ENCODE measurements at places on chromosomes 3 and 15.

- no peak for DNase-seq
Observed at GRCh38 chr3:66484106-66484844, 16.5 kb downstream of the LRIG1 start.

- no peak for DNase-seq
Observed at GRCh38 chr3:190077395-190078045, 43.2 kb downstream of the P3H2 start.

- peak; percentile 65 for DNase-seq
Observed at GRCh38 chr3:152466784-152467183, 198.1 kb downstream of the MBNL1 start.

GRCh38 chr15:55884223-55884622 lies 109.2 kb downstream of the NEDD4 start:
- no peak for DNase-seq

DNA sequence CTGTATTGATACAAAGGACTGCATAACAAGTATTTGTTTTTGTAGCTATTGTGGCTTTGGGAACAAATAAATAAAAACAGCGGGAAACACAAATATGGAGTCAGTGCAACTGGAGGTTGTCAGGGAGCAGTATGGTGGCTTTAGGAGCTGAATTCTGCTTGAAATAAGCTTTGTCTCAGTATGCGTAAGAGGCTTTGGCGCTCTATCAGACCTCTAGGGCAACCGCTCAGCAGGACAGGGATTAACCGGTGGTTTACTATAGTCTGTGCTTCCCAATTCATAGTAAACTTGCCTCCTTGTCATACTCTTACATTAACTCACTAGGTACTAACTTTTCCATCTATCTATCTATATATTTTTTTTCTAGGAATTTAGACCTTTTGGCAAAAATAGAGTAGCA lies 104.6 kb downstream of the ZIC1 start:
- DNase-seq: no peak

DNA sequence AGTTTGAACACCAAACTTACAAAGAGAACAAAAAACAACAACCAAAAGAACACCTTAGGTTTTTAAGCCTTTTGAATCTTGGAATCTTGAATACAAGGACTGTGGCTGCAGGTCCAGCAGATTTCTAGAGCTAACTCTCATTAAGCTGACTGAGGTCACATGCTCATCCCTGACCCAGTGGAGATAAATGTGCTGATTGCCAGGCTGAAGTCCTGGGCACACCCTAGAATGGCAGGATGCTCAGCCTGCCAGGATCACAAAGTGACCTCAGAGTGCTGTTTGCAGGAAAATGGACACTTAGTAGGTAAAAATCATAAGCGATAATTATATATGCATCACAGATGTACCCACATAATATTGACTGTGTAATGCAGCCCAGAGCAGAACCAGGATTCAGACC lies 245.3 kb upstream of the NR2E3 start:
- no peak for DNase-seq

- DNase-seq: no peak
Observed at GRCh38 chr15:33198541-33198940, 4.0 kb upstream of the FMN1 start.

DNA sequence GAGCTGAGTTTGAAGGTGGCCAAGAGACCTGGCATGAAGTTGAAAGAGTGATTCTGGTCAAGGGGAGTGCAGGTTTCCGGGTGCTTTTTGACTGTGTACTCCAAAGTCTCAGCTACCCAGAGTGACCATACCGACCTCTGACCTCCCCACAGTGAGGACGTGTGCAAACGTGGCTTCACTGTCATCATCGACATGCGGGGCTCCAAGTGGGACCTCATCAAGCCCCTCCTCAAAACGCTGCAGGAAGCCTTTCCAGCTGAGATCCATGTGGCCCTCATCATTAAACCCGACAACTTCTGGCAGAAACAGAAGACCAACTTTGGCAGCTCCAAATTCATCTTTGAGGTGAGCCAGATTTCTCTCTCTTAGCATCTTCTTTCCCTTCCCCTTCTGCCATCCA lies 272.4 kb upstream of the ROPN1 start:
- no peak for DNase-seq

DNA sequence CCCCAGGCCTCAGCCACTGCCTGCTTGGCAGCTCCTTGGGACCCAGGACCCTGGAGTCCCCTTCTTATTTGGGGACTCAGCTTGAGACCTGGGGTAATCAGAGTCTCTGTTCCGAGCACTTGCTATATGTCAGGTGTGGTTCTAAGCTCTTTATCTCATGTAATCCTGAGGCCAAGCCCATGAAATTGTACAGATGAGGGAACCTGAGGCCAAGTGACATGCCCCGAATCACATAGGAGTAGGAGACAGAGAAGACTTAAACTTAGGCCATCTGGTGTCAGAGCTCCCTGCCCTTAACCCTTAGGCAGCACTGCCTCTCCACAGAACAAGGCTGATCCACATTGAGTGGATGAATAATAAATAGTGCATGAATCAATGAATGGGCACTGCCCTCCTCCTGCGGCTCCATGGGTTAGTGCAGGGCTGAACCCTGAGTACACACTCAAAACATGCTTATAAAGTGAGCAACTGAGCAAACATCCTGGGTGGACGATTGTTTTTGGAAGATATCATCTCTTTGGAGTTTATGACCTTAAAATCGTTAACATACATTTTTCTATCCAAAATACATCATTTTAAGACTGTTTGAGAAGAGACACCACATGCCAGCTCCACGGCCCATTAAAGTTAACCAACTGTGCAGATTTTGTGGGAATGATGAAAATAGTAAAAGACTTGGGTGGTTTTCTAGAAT lies 33.2 kb upstream of the IQSEC1 start:
- DNase-seq: peak; percentile 65

DNA sequence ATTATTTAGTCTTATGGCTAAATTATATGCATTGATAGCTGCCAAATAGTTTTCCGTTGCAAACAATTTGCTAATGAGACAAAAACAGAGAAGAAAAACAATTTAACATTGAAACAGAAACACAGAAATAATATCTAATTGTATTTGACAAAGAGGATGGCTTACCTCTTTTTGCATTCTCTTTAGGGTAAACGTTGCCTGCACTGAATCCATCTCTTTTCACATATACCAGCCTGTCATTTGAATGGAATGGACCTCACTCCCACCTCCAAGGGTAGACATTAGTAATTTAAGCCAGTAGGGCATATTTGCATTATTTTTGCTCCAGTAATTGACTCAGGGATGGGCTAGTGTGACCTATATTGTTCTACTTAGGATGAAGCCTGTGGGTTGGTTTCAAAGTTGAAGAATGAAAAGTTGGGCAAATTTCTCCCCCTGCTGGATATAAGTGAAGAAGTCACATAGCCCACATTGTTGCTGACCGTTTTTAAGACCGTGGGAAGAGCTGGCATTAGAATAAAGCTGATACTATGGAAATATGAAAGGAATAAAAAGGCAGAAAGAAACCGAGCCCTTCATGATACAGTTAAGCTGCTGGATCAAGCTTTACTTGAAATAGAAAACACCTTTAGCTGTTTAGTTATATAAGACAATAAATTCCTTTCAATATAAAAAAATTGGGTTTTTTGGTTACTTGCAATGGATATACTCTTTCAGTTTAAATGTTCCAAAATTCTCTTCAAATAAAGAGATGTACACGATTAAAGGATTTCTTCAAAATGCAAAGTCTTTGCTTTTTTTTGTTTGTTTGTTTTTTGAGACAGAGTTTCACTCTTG lies 26.9 kb downstream of the PIERCE2 start:
- DNase-seq: peak; percentile 50

DNA sequence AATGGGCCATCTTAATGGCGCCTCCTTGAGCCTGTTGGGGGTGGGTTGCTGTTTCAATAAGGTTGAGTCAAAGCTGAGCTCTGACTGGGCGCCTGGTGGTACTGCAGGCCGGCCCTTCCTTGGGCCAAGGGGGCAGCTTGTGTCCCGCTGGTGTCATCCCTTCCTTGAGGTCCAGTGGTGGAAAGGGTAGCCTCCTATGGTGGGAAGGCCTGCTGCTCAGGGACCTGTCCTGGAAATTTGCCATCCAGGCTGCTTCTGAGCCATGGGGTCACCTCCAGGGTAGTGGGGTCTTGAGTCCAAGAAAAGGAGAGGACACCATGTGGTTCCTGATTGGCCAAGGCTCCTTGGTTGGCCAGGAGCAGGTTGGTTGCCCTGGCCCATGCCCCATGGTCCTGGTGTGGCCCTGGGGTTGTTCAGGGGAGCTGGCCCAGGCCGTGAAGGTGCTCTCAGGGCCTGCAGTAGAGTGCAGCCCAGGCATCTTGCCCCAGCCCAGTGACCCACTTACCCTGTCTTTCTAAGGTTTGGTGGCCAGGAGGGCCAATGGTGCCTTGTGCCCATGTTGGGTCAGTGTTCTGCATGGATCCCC lies 188.7 kb downstream of the UBE3A start:
- DNase-seq: no peak

- DNase-seq: no peak
Observed at GRCh38 chr3:99240700-99241099, 339.2 kb upstream of the DCBLD2 start.

- DNase-seq: no peak
Observed at GRCh38 chr3:31946484-31947081, 34.5 kb downstream of the OSBPL10 start.

DNA sequence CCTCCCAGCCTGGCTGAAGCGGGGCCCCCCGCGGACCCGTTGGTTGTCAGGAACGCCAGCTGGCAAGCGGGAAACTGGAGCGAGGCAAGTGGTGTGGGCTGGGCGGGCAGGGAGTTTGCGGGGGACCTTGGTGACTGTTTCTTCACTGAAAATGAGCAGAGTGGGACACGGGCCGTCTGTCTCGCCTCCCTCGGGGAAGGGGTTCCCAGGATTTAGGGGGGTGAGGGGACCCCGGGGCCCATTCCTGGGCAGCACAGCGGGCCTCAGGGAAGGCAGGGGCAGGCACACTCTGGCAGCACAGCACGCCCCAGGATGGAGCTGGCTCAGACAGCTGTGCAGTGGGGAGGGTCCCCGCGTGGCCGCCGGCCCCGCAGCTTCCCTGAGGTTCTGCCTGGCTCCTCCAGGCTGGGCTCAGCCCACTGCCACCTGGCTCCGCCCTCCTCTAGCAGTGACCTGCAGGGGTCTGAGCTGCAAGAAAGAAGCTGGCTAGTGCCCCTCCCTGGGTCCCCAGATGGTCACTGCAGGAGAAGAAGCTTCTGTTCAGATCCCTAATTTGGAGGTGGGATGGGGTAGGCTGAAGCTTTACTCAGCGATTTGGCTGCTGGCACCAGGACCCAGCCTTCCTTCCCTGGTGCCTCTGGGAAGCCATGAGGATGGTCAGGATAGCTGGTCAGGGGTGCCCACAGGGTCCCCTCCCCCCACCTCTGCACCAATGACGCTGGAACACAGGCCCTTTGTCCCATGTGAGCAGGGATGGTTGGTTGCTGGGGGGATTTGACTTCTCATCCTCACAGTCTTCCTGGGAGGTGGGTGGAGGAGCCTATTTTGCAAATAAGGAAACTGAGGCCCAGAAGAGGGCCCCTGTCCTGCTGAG lies 90.4 kb downstream of the TBC1D2B start:
- no peak for DNase-seq

DNA sequence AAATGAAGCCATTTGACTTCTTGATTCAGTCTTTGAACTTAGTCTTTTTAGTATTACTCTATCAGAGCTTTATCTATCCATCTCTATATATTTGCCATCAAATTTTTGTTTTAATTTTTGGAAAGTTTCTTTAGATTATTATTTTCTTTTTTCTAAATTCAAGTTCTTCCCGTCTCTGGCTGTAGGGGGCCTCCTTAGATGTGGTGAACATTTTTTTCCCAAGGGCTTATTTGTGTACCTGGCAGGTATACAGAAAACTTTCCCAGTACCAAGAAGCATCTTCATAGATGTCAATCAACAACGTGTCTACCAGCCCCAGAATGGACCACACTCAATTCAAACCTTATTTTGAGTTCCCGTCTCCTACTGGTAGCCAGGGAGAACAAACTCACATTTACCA lies 486.8 kb upstream of the CNTN4 start:
- no peak for DNase-seq

DNA sequence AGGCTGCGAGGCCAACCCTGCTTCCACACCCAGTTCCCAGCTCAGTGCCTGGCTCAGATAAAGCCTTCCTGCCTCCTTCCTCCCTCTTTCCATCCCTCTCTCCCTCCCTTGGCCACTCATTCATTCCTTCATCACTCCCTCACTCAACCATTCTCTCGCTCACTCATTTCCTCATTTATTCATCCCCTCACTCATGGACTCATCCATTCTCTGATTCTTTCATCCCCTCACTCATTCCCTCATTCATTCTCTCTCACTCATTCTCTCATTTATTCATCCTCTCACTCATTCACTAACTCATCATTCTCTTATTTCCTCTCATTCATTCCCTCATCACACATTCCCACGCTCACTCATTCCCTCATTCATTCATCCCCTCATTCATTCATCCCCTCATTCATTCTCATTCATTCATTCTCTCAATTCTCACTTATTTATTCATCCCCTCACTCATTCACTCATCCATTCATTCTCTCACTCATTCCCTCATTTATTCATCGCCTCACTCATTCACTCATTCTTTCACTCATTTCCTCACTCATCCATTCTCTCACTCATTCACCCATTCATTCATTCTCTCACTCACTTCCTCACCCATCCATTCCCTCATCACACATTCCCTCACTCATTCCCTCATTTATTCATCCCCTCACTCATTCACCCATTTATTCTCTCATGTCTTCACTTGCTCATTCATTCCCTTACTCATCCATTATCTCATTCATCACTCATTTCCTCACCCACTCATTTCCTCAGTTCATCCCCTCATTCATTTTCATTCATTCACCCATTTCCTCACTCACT lies 13.2 kb downstream of the ABTB1 start:
- no peak for DNase-seq

DNA sequence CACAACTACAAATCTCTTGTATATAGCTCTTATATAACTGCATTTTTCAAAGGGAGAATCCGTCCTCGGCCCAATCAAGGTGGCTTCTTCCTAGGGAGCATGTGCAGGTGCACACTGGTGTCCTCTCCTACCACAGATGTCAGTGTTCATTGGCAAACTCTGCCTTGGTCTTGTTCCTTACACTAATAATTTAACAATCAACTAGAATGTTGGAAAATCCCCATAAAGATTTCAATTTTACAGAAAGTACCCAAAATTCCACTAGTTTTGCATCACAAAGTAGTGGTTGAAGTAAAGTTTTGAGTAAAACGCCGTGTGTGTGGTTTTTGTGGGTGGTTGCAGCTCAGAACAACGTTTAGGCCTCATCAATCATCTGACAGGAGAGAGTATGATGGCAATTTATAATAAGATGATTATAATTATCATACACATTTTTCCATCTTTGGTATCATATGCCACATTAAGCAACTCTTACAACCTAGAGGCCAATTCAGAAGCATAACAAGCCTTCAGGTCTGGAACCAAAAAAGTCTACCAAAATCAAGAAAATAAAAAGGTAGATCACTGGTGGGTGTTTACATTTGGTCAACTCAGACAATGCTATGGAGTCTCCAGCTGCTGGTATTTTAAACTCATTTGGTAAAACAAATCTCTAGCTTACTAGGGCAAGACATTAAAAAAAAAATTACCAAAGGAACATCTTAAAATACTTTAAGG lies 128.9 kb upstream of the BHLHE40 start:
- no peak for DNase-seq

GRCh38 chr3:51916418-51916817 lies 13.3 kb upstream of the IQCF1 start:
- DNase-seq: no peak

- DNase-seq: no peak
Observed at GRCh38 chr15:26772154-26773066, at the start of gene GABRB3. GABRB3 (minus strand) TSS chr15:26773066.

GRCh38 chr3:120678984-120679383 lies 3.1 kb downstream of the HGD start:
- no peak for DNase-seq
